Eye (tissue), 1 donor: ENCODE measurements at places on chromosomes 12 and 14.
A peak's percentile ranks its signal among the peaks of the same experiment; 100 is the strongest.

DNA sequence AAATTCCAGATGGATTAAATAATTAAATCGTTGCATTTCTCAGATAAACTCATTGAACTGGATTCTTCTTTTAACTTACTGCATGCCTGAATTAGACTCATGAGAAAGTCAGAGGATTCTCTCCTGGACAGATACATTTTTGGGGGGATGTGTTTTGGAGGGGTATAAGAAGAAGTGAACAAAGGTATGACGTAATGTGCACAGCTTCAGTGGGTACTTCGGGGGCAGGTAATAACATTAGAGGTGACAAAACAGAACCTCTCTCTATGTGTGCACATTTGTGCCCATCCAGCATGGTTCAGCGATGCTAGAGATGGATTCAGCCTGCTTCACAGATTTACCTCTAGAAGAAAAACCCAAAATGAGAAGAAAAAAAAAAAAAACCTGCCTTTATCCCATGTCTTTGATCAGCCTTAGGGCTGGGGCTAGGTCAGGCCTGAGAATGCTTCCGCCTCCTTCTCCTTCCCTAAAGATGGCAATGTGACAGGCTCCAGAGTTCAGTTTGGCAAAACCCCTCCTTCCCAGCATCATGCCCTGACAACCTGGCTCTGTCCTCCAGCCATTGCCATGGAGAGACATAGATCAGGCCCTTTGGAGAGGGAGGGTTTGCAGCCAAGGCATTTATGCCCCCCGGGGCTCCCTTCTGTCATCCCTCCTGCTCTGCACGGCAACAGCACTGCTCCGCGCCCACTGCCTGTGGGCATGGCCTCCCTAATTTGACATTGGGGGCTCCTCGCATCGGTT lies 166.7 kb downstream of the KCNA5 start:
- no peak for DNase-seq

DNA sequence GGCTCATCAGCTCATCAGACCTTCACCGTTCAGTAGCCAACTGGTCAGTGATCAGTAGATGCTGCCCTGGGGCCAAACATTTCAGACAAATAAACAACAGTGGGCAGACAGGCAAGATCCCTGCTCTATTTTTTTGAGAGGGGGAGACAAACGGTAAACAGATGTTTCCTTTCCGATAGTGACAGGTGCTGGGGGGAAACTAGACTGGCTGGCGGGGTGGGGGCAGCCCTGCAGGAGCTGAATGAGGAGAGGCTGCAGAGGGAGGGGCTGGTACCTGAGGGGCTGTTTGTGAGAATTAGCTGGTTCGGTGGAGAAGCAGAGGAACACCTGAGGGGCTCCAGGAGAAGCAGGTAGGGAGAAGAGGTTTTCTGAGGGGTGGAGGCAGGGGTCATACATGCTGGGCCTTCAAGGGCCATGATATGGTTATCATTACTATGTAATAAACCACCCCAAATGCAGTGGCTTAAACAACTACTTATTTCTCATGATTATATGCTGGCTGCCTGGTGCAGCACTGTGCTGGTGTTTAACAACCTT lies 8.2 kb upstream of the GOLGA3 start:
- DNase-seq: peak; percentile 31

- DNase-seq: peak; percentile 67
Measured at GRCh38 chr14:104795781-104796686, 486 bp upstream of the AKT1 start.

- peak; percentile 28 for DNase-seq
Measured at GRCh38 chr12:93982771-93983315, 165.5 kb upstream of the PLXNC1 start.

DNA sequence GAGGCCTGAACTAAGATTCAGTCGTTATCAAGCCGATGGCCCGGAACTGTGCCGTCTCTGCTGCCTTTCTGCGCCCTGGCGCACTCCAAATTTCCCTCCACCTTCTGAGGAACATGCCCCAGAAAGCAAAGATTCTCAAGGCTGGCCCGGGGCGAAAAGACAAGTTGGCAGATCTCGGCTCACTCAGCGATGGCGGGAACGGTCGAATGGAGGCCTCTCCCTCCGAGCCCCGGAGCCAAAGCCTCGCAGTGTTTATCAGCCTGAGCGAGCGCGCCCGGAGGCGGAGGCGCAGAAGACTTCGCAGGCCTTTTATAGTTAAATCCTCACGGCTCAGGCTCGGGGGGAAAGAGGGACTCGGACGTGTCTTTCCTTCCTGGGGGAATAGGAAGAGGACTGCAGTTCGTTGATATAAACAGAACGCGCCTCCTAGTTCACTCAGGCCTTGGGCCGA lies 5.6 kb downstream of the TBX5 start:
- peak; percentile 71 for DNase-seq

GRCh38 chr12:68231229-68231628 lies 5.6 kb upstream of the IL26 start:
- no peak for DNase-seq

- no peak for DNase-seq
Measured at GRCh38 chr12:53327435-53328042, 6.1 kb upstream of the AAAS start.

- no peak for DNase-seq
Measured at GRCh38 chr14:68941820-68942219, 37.3 kb downstream of the ACTN1 start.

GRCh38 chr14:100364403-100364802 lies 41.3 kb downstream of the SLC25A47 start:
- no peak for DNase-seq

DNA sequence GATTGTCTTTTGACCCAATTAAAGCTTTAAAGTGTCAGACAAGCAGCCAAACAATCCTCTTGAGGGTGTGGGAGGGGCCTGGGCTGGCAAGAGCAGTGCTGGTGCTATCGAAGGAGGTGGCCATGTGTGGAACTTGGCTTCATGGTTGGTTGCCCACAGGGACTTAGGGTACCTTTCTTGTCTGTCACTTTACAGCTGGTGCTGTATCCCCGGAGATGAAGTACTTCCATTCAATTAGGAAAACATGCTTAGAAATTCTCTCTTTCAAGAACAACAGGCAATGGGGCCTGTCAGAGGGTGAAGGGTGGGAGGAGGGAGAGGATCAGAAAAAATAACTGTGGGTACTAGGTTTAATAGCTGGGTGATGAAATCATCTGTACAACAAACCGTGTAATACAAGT lies 86.5 kb downstream of the DAAM1 start:
- DNase-seq: peak; percentile 75

DNA sequence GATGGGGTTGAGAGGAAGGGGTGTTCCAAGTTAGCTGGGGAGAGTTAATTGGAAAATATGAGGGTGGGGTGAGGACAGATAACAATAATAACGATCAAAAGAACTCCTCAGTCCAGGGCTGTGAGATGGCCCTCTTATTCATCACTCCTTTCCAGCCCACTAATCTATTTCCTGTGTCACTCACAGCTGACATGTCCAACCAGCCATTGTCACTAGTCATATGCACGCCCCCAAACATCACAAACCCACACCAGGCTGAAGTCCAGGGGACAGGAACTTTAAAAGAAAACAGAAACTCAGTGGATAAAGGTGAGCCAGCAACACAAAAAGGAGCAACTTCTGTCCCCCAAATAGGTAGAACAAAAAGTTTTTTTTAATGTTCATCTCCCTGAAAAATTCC lies 911 bp downstream of the CALCOCO1 start:
- DNase-seq: no peak

DNA sequence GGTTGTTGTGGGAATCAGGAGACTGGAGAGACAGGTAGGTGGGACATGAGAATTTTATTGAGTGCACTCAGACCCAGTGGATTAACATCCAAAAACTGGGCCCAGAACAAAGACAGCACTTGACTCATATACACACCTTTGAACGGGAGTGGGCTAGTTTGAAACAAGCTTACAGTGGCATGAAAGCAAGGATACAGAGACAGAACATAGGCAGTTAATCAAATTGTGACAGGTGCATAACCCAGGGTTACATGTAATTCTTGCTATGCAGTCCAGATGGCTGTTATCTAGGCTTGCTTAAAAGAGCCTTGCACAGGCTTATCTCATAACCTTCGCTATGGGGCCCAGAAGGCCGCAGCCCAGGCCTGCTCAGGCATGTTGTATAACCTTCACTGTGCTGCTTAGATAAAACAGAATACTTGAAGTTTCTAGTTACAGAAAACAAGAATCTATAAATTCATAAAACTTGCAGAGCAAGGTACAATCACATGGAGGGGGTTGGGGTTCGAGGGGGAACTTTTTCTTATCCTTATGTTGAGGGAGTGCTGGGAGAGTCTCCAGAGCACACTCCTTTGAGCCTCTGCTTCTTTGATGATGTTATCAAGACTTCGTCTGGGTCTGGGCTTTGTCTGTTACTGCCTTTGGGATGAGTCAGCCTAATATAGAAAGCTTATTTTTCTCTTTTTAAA lies 81.7 kb downstream of the TNFAIP2 start:
- no peak for DNase-seq

DNA sequence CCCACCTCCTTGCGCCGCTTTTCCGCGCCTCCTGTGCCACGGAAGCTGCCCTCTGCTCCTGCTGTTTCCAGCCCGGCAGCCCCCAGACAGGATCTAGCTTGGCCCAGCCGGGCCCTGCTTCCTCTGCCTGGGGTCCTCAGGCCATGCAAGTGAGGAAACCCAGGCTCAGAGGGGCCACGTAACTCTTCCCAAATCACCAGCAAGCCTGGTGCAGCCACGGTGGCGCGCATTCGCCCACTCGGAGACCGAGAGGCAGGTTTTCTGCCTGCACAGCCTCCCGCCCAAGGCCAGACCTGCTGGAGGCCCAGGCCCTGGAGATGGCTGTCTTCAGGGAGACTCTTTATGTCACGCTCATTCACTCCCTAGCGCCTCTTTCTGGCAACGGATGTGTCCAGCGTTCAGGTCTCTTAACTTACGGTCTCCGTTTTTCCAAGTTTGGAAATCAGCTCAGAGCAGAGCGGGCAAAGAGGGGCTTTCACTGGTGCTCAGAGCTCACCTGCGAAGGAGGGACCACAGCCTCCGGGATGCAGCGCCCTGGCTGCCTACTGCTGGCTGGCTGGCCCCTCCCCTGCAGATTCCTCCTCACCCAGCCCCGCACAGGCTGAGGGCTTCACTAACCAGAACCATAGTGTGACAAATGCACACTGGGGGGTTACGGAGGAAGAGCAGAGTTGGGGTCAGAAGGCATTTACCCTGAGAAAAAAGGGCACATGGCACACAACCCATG lies 20.6 kb upstream of the CEP170B start:
- DNase-seq: peak; percentile 46
